PC-3 (cell line): ENCODE measurements at places on chromosomes 7 and 10. TPM values are rescaled to one million over a fixed set of nuclear protein-coding genes. Genes with fewer than 3 reads are reported as not detected.

GRCh38 chr10:69612760-69613159 lies 17.3 kb upstream of the FAM241B start:
- no peaks in the 10 kb centered on the region for H3K4me1 ChIP-seq
- no peaks in the 10 kb centered on the region for H3K36me3 ChIP-seq
- H3K27me3 ChIP-seq, result peaks cover 31% of the 10 kb centered on the region
- H3K4me3 ChIP-seq, result no peak overlapping the region

- DNase-seq, result no peak
- no peaks in the 10 kb centered on the region for H3K36me3 ChIP-seq
- no peak overlapping the region for H3K4me3 ChIP-seq
Observed at GRCh38 chr10:1762076-1762475, 24.8 kb upstream of the ADARB2 start.

DNA sequence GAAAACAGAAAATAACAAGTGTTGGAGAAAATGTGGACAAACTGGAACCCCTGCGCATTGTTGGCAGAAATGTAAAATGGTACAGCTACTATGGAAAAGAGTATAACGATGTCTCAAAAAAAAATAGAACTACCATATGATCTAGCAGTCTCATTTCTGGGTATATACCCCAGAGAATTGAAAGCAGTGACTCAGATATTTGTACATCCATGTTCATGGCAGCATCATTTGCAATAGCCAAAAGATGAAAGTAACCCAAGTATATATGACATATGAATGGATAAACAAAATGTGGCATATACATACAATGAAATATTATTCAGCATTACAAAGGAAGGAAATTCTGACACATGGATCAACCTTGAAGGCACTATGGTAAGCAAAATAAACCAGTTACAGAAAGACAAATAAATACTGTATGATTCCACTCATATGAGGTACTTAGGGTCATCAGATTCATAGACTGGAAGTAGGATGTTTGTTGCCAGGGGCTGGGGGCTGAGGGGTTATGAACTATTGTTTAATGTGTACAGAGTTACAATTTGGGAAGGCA lies 4.9 kb downstream of the NRCAM start:
- no peak overlapping the region for H3K27ac ChIP-seq
- H3K4me1 ChIP-seq, result no peaks in the 10 kb centered on the region
- peaks cover 67% of the 10 kb centered on the region for H3K27me3 ChIP-seq
- H3K4me3 ChIP-seq, result no peak overlapping the region

DYDC2 gene
- not detected in 2 replicates for total RNA-seq

DNA sequence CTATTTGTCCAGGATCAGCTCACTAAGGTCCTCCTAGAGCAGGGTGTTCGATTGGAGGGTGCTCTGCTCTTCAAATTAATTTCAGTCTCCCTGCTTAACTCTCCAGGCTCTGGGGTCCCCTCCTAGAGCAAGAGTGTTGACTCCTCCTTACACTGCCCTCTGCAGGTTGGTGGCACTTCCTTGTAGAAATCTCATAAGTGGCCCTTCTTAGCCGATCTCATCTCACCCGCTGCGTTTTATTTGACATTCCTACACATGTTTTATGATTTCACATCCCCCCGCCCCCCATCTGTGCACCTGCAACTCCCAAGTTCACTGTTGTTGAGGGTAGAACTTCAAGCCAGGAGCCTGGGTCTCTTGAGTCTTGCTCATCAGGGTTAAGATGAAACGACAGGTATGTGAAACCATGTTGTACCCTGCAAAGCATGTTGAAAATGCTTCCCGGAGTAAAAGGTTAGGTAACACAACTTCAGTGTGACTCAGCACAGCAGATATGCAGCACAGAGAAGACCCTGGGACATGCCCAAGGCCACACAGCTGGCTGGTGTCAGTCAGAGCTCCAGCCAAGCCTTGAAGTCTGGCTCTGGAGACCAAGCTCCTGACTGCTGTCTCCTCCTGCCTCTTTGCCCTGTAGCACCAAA lies 171.2 kb downstream of the PRKAG2 start:
- no peaks in the 10 kb centered on the region for H3K27me3 ChIP-seq
- H3K36me3 ChIP-seq, result no peaks in the 10 kb centered on the region
- H3K4me1 ChIP-seq, result peaks cover 9% of the 10 kb centered on the region; the same call in 1 of the 2 replicates
- H3K27ac ChIP-seq, result no peak overlapping the region

DNA sequence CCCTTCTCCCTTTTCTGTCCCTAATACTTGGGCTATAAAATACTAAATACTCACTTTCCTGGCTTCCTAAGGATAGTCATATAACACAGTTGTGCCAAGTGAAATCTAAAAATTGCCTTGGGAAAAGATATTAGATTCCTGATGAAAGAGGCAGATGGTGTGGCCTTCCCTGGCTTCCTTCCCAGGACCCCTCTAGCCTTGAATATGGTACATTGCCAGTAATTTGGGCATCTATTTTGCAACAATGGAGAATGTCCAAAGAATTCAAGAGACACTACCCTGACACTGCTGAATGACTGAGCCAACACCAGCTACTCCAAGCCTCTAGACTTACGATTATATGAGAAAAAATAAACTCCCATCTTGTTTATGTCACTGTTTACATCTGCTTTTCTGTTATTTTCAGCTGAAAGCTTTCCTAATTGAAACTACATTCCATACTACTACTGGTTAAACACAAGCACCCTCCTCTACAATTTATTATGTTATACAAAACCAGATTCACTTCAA lies 17.9 kb downstream of the COPG2 start:
- no peaks in the 10 kb centered on the region for H3K4me1 ChIP-seq

GRCh38 chr10:43044961-43045621 lies 31.8 kb upstream of the RET start:
- no peak overlapping the region for H3K4me3 ChIP-seq
- no peak overlapping the region for H3K27ac ChIP-seq
- no peaks in the 10 kb centered on the region for H3K36me3 ChIP-seq
- peaks cover 11% of the 10 kb centered on the region; the same call in 1 of the 2 replicates for H3K27me3 ChIP-seq
